Activated T-cell treated with anti-CD3 and anti-CD28 coated beads for 48 hours (primary cell): ENCODE measurements at places on chromosomes 11 and 22.

- no peak for DNase-seq
These were observed 230.3 kb downstream of the ETS1 start for GRCh38 chr11:128357073-128357472.

DNA sequence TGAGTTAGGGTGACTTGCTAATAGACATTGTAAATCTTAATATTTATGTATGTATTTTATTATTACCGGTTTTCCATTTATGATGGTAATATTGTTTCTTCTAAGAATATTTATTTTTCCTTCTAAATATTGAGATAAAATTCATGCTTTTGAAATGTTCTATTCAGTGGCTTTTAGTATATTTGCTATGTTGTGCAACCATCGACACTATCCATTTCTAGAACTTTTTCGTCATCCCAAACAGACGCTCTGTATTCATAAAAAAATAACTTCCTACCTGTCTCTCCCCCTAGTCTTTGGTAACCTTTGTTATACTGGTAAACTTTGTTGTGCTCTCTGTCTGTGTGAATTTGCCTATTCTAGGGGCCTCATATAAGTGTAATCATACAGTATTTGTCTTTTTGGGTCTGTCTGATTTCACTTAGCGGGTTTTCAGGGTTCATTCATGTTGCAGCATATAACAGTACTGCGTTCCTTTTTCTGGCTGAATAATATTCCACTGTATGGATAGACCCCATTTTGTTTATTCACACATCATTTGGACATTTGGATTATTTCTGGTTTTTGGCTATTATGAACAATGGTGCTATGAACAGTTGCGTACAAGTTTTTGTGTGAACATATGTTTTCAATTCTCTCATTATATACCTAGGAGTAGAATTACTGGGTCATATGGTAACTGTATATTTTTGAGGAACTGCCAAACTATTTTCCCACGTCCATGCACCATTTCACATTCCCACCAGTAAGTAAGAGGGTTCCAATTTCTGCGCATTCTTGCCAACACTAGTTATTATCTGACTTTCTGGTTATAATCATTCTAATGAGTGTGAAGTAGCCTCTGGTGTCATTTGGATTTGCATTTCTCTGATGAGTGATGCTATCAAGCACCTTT, 15.9 kb downstream of the NEAT1 start:
- DNase-seq, result no peak

GRCh38 chr11:134063124-134063495, 5.8 kb upstream of the JAM3 start:
- no peak for DNase-seq

DNA sequence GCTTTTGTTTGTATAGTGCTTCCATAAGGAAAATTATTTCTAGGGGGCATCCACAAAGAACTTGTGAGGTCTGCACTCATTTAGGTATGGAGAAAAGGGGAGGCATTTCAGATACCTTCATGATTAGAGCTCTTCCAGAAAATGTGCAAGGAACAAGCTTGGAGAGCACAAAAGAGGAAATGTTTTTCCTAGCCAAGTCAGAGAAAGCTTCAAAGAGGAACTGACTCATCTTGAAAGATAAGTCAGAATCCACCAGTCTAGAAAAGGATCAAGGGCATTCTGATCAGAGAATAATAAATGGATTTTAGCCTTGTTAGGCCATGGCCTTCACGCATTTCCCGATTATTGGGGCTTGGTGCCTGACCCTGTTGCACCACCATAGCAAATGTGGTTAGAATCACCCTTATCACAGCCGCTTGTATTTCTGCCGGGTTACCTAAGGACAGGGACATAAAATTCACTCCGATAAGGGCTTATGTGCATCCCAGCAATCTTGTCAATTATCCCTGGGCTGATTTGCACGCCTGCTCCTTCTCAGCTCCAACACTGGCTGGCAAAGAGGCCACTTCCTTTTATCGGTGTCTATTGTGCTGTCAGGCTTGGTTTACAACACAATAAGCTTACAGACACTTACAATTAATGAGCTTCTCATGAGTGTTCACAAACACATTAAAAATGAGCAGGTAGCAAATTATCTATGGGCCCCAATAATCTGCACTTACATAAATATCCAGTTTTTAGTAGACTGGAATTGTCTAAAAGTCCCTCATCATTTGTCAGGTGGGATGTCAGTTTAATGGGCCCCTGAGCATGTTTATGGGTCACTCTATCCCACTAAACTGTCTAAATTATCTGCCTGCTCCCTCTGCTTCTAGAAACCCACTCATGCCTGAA, 613.5 kb downstream of the SOX6 start:
- no peak for DNase-seq

DNA sequence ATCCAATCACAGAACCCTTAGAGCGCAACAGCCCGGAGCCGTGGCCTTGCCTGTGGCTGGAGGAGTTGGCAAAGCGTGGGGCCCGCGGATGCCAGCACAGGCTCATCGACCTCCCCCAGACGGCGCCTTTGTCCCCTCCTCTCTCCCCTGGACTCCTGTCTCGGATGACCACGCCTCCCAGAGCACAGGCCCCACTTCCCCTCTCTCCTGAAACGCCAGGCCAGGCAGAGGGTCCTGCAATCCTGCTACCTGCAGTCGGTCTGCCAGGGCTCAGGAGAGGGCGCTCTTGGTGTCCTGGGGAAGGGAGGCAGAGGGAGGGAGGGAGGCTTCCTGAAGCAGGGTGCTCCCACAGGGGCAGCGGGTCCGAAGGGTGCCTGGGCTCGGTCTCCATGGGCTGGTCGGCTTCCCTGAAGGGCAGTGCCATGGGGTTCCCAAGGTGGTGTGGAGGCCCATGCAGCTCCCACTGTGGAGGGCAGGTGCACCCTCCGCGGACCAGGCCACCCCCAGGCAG, 16.6 kb upstream of the TTLL12 start:
- DNase-seq, result no peak

GRCh38 chr11:36411202-36411640, 98.9 kb downstream of the TRAF6 start:
- DNase-seq, result no peak

GRCh38 chr11:17371614-17372013, 16.8 kb downstream of the KCNJ11 start:
- DNase-seq, result no peak

DNA sequence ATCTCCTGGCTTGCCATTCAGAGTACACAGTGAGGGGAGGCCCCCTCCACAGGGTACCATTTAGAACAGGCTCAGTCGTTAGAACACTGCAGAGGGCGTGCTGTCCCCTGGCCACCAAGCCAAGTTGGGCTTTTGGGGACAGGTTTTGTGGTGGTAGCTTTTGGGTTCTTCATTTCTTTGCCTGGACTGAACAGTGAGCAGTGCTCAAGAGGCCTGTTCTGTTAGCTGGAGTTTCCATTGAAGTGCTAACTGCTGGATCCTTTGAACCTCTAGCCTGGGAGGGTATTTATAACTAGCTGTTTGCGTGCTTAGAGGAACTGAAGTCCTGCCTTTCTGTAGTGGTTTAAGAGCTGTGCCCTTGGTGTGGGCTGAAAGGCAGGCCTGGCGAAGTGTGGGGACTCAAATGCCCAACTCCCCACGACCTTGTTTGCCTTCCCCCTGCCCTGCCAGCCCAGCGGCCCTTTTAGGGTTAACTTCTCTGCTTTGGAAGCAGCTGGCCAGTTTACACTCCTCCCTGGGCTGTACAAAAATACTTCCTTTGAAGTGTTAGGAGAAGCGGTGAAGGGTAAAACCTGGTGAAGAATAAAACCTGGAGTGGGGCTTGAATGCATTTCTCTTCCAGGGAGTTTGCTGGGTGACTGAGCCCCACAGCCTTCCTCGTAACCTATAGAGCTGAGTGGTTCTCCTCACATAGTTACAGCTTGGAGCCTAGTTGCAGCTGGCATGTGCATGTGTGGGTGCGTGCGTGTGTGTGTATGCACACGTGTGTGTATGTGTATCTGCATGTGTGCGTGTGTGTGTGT, 34.6 kb downstream of the ZNRF3 start:
- DNase-seq, result no peak

- DNase-seq, result peak; percentile 0
These were observed at the start of gene FOLH1 for GRCh38 chr11:49208006-49208721. Gene FOLH1, minus strand, starts transcription at chr11:49208602. Its CDS starts 193 bp downstream, at chr11:49208409.

- DNase-seq, result no peak
These were observed 32.0 kb upstream of the LRRC32 start for GRCh38 chr11:76702336-76703128.

DNA sequence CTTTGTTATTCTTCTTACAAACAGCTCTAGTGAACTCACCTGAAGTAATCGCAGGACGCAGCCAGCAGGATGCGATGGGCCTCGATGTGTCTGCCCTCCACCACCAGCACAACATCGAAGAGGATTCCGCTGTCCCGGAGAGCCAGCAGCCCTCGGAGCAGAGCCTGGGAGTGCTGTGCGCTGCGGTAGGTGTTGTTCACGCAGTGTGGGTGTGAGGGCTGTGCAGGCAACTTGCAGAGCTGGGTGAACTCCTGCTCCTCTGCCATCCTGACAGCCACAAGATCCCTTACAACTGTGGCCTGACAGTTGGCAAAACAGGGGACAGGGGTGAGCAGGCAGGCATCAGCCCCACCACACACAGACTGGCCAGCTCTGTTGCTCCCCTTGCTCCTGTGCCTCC, 6.6 kb downstream of the KLHL22 start:
- no peak for DNase-seq
